Occipital lobe (tissue), 3 donors: ENCODE measurements at places on chromosomes 1 and 21. TPM values are rescaled to one million over a fixed set of nuclear protein-coding genes. Genes with fewer than 3 reads are reported as not detected.

ZBTB8A gene
- 38.1 TPM for total RNA-seq

FLG2 gene
- total RNA-seq, result not detected

SLC9C2 gene
- total RNA-seq, result 8.3 TPM

S100A3 gene
- not detected for total RNA-seq

HSD3B2 gene
- not detected for total RNA-seq

SPRR2F gene
- total RNA-seq, result not detected

TSSK3 gene
- total RNA-seq, result not detected

RHOU gene
- 39.6 TPM for total RNA-seq

CYP4B1 gene
- not detected for total RNA-seq

PFDN2 gene
- 33.8 TPM for total RNA-seq

LCA5L gene
- not detected for total RNA-seq

DAB1 gene
- total RNA-seq, result 45.4 TPM

DNA sequence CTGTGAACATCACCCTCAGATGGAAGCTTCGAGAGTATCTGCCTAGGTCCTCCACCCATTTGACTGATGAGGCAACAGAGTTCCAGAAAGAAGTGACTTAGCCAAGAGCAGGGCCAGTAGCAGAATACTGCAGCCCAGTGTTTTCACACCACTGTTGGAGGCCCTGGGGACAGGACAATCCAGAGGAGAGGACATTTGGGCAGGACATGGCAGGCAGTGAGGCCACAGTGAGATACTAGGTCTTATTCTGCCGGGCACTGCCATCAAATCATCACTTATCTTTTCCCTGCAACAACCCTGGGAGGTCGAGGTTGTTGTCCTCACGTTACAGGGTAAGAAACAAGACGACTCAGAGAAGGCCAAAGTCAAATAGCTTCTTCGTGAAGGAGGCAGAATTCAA, 5.5 kb upstream of the FOXO6 start:
- no peak for DNase-seq

DNA sequence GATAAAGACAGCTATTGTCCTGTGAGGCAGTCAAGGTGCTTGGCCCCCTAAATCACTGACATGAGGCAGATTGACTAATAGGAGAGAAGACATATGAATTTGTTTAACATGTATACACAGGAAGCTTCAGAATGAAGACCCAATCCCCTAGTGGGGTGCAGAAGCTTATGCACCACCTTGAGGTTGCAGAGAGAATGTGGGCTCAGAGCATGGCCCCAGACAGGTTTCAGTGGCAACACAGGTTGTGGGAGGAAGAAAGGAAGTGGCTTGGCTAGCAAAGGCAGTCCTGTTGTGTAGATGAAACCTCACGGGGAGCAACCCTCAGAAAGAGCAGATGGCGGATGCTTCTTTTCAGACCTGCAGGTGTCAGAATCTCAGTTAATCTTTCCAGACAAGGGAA, 37.0 kb upstream of the PARP1 start:
- no peak for DNase-seq

DNA sequence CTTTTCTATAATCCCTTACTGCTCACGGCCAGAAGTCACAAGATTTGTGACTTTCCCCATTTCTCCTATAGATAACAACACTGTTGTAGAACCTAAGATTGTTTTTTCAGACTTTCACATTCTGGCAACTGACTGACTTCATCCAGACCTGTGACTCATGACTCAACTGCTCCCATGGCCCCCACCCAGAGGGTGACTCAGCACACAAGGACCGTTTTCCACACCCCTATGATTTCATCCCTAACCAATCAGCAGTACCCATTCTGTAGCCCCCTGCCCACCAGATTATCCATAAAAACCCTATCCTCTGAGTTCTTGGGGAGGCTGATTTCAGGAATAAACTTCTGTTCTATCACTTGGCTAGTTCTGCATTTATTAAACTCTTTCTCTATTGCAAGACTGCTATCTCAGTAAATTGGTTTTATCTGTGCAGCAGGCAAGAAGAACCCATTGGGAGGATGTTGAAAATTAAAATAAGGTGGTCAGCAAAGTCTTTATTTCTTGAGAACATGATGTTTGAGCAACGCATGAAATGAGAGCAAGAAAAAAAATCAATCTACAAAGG, 79.7 kb downstream of the NGF start:
- DNase-seq, result no peak

DNA sequence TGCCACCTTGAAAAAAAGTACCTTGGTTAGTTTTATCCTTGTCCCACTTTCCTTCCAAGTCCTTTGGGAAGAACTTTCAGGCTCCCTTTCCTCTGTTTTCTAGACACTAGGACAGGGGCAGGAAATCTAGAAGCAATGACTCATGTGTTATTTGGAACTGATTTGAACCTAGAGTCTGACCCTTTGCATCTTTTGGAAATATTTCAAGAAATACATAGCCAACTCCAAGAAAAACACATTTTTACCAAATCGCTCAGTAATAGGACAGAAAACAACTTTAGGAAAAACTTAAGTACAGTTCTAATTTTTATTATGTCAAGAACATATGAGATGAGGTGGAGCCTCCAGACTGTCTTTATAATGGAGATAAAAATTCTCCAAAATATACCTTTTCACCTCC, 292.4 kb downstream of the PTBP2 start:
- no peak for DNase-seq

GRCh38 chr1:85102479-85102878, 54.2 kb upstream of the MCOLN3 start:
- DNase-seq, result no peak

- no peak for DNase-seq
Observed at GRCh38 chr21:41373253-41373652, 11.4 kb downstream of the MX2 start.

GRCh38 chr1:233897325-233898162, 6.9 kb upstream of the SLC35F3 start:
- DNase-seq, result no peak

GRCh38 chr1:61425040-61425439, 299.9 kb downstream of the TM2D1 start:
- no peak for DNase-seq

GRCh38 chr1:44822131-44822701, 13.9 kb downstream of the BTBD19 start:
- DNase-seq, result no peak

DNA sequence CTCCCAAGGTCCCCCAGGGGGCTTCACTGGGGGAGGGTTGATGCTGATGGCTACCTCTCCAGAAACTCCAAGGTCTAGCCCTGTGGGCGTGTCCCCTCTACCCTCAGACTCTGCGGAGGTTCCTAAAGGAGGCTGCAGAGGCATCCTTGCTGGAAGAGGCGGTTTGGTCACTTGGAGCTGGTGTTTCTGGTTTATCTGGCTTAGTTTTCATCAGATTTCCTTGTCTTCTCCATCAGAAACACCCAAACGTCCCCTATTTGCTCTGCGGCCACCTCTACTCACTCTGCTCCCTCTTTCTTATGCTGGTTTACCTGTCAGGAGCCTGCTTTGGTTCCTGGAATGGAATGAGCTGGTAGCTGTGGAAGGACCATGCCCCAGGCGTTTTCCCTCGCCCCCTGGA, 2.5 kb downstream of the PKP1 start:
- no peak for DNase-seq

- DNase-seq, result no peak
Observed at GRCh38 chr21:42317826-42318746, 2.9 kb upstream of the TFF3 start.

DNA sequence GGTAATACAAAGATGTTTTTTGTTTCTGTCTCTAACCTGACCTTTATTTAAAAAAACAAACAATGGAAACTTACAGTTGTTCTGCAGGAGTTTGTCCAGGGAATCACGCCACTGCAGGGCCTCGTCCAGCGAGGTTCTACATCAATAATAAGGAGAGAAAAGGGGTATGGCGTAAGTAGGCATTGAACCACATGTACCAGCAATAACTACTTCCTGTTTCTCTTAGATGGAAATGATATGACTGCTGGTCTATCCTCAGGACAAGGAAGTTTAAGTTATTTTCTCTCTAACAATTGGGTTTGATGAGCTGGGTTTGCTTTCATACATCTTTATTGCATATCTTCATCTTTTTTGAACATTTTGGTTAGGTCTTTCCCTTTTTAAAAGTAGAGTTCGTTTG, 40.9 kb downstream of the RGS5 start:
- DNase-seq, result no peak

DNA sequence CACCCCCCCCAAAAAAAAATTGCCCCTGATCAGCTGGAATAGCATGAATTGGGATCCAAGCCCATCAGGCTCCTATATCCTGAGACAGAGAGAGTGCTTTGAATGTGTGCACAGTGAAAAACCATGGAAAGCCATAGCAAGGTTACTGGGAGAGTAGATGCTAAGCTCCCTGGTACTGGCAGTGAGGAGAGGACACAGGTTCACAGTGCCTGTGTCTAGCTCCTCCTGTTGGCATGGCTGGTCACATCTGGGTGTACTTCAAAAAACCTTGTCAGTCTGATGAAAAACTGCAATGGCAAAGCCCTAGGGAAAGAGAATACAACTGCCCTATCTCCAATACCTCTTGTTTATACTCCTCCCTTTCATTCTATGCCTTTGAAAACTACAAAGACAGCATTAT, 12.9 kb downstream of the COPA start:
- no peak for DNase-seq

DNA sequence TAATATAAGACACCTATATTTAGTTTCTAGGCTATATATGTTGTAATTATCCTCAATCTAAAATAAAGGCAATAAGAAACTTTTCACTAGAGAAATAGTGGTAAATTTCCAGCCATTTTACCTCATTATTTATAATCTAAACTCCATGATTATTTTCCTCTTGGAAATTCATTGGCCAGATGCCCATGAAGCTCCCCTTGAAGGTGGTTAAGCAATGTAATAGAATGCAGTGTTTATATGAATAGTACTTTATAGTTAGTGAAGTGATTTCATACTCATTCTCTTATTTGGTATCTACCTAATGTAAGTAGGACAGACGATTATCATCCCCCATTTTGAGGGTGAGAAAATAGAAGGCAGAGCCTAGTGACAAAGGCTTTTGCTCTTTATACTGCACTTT, 26.5 kb downstream of the NFYC start:
- no peak for DNase-seq

GRCh38 chr1:11990303-11991032, 10.2 kb downstream of the MFN2 start:
- DNase-seq, result no peak

DNA sequence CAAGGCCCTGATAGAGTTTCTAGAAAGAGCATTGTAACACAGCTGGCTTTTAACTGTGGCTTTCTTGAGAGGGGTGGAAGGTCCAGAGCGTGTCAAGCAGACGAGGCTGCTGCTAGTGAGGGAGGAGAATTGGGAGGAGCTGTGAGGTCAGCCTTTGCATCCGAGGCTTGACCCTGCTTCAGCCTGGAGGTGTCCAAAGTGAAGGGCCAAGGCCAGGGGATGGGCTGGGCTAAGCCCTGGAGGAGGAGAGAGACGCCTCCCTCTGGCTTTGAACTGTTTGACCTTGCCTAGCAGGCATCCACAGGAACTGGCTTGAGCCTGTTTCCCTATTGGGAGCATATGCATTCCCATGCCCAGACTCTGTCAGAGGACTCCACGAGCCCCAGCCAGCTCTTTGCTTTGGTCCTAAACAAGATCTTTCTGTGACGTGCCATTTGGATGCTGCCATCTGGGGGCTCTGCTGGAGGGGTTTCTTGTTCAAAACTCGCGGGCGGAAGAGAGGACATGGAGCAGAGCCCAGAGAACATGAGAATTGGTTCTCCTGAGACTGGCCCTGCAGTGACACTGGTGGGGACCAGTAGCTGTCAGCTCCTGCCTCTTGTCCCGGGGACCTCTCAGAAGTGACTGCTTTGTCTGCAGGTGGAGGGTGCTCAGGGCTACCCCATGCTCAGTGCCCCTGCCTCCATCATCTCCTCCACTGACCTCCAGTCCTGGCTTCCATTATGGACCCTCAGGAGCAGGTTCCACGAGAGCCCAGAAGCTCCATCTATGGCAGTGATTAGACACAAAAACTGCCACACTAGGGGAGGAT, 5.5 kb downstream of the ACTRT2 start:
- DNase-seq, result no peak

DNA sequence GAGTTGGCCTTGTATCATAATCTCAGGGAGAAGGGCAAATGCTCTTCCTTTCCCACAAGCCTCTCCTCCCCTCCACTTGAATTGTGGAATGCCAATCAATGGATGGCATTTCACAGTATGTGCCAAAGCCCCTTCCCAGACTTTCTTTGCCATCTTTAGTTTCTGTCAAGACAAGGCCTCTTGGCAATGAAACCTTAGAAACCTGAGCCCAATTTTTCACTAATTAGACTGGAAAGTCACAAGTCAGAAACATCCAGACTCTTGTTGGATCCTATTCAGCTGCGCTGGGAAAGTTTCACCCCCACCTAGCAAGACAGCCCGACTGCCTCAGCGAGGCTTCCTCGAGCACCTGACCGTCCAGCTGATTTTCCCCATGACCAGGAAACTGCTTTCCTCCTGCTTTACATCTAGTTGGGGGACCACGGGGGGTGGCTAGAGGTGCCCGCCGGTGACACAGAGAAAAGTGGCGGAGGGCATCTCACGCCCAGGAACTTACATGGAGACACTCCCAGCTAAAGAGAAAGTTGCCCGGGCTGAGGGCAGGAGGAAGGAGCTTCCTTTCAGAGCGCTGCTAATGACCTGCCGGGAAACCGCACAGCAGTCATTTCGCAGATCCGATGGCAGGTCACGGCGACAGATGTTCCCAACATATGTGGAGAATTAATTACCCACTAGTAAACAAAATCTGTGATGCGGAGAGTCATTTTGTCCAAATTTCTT, 302.6 kb upstream of the RRP15 start:
- DNase-seq, result no peak

GRCh38 chr1:159869173-159869572, 6.7 kb upstream of the VSIG8 start:
- DNase-seq, result no peak

DNA sequence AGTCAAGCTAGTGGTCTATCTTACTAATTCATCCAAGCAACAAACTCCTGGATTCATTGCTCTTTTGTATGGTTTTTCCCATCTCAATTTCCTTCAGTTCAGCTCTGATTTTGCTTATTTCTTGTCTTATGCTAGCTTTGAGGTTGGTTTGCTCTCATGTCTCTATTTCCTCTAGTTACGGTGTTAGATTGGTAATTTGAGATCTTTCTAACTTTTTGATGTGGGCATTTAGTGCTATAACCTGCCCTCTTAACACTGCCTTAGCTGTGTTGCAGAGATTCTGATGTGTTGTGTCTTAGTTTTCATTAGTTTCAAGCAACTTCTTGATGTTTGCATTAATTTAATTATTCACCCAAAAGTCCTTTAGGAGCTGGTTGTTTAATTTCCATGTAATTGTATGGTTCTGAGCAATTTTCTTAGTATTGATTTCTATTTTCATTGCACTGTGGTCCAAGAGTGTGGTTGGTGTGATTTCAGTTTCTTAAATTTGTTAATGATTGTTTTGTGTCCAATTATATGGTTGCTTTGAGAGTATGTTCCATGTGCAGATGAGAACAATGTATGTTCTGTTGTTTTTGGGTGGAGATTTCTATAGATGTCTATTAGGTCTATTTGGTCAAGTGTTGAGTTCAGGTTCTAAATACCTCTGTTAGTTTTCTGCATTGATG, 154.6 kb downstream of the PLPPR5 start:
- no peak for DNase-seq

DNA sequence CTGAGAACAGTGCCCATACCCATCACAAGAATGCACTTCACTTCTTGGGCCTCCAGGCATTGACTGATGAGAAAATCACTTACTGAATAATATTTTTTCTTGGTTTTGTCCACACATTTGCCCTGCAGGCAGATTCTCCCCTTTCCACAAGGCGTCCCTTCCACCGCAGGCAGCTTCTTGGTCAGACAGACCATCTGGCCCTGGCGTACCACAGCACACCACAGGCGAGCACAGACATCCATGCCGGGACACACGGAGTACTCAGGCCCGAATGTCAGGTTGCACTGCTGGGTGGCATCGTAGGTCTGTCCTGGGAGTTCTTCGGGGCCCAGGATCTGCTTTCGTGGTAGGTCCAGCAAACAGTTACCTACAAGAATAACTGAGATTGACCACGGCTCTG, 32.5 kb downstream of the ADAMTS5 start:
- no peak for DNase-seq
